Left renal pelvis (tissue), 4 donors: ENCODE measurements at places on chromosomes 1 and 21.

DNA sequence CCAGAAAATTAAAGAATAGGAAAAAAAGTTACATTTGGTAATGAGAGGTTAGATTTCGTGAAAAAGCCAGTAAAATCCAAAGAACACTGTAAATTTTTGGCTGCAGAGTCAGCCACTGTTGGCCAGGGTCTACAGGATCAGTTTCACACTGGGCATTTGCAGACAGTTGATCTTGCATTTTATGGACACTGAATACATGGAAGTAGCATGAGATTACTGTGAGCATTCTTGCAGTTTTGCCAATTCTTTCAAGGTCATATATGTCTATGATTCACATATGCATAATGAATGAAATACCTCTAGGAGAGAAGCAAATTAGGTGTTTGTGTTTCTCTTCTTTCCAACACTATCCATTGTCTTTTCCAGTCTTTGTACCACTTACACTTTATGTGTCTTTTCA lies 200.8 kb upstream of the DPYD start:
- no peak for DNase-seq

DNA sequence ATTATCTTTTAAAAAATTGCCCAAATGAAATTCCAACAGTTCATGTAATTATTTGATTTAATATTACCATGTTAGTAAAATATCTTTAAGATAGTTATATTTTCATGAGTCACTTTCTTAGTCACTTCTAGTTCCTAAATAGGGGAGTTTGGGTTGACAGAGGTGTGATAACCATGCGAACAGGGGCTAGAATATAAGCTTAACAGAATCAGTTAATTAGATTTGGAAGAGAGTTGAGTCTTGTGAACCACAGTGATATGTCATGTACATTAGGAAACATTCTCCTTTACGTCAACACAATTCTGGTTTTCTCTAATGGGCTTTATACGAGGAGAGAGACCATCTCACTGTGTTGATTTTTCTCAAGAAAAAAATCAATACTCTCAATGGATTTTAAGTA lies 64.8 kb upstream of the ZNF281 start:
- no peak for DNase-seq

DNA sequence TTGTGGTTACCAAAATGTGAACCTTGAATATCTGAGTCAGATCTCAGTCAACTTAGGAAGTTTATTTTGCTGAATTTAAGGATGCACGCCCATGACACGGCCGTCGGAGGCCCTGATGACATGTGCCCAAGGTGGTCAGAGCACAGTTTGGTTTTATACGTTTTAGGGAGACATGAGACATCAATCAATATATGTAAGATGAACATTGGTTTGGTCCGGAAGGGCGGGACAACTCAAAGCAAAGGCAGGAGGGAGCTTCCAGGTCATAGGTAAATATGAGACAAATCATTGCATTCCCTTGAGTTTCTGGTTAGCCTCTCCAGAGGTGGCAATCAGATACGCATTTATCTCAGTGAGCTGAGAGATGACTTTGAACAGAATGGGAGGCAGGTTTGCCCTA lies 1.0 kb upstream of the PRMT2 start:
- DNase-seq = no peak

DNA sequence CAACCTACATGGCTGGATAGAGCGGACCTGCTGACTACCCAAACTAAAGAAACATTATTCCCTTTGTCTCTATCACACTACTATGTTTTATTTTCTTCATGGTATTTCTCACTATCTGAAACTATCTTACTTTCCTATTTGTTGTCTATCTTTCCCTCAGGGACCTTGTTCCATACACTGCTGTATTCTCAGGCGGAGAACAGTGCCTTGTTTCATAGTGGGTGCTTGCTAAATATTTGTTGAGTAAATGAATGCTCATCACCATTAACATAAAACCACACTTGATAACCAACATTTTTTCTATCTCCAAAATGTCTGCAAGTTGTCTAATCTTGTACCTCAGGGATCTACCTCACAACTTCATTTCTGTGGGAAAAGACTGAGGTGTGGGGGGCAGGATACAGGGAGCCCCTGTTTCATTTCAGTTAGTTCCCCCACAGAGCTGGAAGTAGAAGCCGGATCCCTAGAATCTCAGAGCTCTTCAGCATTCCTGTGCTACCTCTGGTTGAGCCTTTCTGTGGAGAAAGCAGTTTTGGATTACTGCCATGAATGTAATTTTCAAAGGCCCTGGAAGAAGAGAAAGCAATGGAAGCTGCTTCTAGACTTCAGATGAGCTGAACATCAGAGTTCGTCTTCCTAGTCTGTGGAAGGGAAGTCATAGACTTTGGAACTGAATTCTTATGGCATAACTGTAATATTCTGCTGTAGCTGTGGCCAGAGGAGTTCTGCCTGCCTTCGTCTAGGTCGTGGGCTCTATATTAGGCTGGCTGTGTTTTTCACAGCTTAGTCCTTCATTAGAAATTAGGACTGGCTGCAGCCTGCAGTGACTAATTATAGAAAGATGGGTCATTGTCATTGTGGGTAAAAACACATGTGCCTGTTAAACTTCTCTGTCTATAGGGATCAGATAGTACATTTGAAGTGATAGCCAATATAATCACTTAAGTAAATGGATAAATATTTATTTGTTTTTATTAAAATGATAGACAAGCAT lies 293.2 kb upstream of the SGIP1 start:
- no peak for DNase-seq

GRCh38 chr1:237108297-237109040 lies 66.5 kb downstream of the RYR2 start:
- DNase-seq = no peak

GRCh38 chr1:178143730-178144690 lies 50.1 kb downstream of the RASAL2 start:
- no peak for DNase-seq

DNA sequence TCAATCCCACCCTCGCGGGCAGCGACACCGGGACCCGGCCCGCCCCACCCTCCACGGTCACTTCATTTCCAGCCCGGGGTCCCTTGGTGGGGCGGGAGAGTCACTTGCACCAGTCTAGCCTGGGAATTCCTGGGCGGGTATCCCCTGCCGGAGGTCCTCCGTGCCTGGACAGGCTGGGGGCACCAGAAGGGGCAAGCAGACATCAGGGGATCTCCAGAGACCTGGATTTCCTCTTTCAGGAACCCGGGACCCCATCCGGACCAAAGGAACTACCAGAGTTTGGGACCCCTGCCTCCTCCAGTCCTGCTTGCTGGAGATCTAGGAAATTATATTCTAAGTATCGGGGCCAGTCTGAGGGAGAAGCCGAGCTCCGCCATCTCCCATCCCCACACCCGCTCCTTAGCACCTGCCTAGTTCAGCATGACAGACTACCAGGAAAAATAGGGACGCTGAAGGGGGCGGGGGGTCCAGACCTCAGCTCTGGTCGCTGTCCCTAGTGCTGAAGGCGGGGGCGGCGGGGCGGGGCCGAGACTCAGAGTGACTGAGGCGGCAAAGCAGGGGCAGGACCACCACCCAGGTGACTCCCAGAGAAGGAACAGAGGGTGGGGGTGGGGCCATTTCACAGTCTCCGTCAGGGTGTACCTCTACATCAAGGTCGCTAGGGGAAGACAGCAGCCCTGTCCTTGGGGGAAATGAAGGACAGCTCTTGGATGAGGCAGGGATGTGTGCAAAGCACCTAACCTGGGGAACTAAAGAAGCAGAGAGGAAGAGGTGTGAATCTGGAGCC lies 832 bp downstream of the HCN3 start:
- no peak for DNase-seq

DNA sequence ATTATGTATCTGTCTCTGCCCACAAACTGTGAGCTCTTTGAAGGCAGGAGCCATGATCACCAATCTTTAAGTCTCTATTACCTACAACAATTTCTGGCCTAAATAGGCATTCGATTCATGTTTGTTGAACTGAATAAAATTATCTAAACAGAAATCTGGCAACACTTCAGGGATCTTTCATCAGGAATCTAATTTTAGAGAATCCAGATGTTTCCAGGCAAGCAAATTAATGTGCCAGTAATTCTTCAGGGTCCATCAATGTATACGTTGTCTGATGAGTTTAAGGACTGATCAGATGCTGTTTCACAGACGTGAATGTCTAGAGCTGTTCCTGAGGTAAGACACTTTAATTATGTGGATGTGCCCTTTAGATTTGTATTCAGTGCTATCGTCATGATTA lies 524.4 kb downstream of the PTPRC start:
- no peak for DNase-seq

GRCh38 chr1:52225174-52225573 lies 83.3 kb downstream of the ZFYVE9 start:
- DNase-seq = no peak

- no peak for DNase-seq
Measured at GRCh38 chr1:7510389-7510931, 260.6 kb upstream of the VAMP3 start.

GRCh38 chr1:227558732-227559262 lies 4.6 kb upstream of the ZNF678 start:
- no peak for DNase-seq

- DNase-seq = no peak
Measured at GRCh38 chr1:110262296-110262695, 52.2 kb downstream of the KCNC4 start.

DNA sequence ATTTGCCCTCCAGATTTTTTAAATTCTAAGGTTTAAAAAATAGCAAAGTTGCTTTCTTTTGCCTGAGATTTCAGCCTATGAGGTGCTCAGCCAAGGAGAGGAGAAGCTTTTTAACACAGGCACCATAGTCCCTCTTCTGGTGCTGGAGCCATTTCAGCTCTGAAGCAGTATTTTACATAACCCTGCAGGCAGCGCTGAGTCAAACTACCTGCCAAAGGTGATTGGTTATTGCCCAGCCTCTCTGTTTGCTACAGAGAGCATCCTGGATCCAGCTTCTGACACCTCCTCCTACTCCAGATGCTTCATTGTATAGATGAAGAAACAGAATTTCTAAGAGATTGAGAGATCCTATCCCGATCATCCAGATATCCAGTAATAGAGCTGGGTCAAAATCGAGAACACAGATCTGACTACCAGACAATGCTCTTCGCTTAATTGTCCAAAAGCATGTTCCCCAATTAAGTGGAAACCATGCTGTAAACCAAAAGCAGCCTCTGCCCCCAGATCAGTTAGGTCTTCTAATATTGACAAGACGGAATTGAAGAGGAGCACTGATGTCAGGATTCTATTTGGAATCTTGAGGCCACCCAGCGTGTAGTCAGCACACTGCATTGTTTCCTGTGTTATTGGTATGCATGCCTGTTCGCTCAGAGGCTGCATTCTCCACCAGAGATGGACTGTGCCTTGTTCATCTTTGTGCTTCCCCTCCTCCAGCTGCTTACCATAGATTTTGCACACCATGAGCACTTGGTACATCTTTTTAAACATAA lies 22.1 kb downstream of the RGS8 start:
- DNase-seq = no peak

GRCh38 chr1:70143048-70143659 lies 62.2 kb downstream of the LRRC40 start:
- no peak for DNase-seq

DNA sequence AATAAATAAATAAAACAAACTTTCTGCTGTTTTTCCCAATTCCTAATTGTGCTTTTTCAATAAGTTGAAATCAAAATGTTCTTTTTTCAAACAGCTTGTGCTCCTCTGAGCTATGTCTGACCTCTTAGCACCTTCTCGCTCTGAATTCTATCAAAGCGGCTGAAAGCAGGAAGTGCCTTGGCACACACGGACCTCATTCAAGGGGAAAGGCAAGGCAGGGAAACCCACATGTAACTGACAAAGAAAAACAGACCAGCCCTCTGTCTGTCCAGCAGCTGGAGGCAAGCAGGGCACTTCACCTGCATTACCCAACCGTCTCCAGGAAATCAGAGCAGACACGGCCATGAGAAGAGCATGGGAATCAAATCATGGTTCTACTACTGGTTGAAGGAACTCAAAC lies 56.7 kb downstream of the PLPP3 start:
- DNase-seq = no peak
